Ovary (tissue), 10 donors: ENCODE measurements at places on chromosomes 3 and 15.

GRCh38 chr15:49721621-49722020, 100.8 kb downstream of the DTWD1 start:
- no peak for DNase-seq

- no peak for DNase-seq
Measured at GRCh38 chr3:126714921-126715320, 10.9 kb downstream of the CHCHD6 start.

GRCh38 chr15:49495993-49496753, 73.1 kb downstream of the FGF7 start:
- no peak for DNase-seq

GRCh38 chr15:73052653-73053397, 562 bp downstream of the NEO1 start:
- DNase-seq, result peak; percentile 68

DNA sequence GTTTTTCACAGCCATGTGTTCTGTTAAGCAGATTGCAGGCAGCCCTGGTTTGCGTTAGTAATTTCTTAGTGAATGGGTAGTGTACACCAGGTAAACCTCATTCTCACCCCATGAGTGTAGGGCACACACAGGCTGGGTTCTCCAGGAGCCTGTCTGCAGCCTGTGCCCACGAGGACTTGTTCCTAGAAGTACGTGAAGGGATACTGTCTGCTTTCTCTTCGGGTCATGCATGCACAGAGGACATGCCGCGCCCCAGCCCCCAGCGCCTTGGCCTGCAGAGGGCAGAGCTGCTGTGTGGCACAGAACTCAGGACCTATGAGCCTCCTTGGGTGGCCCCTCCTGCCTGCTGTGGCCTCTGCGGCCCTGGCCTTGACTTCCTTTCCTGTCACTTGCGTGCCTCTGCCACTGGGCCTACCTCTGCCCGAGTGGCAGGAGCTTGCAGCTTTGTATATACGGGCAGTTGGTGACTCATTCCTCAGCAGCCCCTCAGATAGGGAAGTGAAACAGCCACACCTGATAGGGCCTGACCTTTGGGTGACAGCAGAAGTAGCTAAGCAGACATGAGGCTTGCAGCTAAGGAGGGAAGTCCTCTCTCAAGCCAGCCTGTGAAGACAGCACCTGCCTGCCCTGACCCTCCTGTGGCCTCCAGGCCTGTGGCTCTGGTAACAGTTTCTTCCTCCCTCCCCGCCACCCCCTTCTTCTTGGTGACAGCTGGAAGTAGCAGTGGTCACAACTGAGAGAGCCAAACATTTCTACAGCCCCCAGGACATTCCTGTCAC, 19.5 kb downstream of the PPCDC start:
- DNase-seq, result peak; percentile 54

- DNase-seq, result no peak
Measured at GRCh38 chr3:37190667-37191066, 16.3 kb upstream of the LRRFIP2 start.

- DNase-seq, result no peak
Measured at GRCh38 chr15:52464478-52464877, 64.2 kb downstream of the MYO5A start.

GRCh38 chr15:91555312-91555711, 298.2 kb upstream of the SLCO3A1 start:
- DNase-seq, result no peak
